Activated naive CD4-positive, alpha-beta T cell treated with anti-CD3 and anti-CD28 coated beads for 36 hours (primary cell): ENCODE measurements at places on chromosomes 2 and 18. TPM values are rescaled to one million over a fixed set of nuclear protein-coding genes. Genes with fewer than 3 reads are reported as not detected.

GRCh38 chr2:146587291-146587713 is 1257.5 kb upstream of the ACVR2A start:
- DNase-seq: no peak

TDRD15 gene
- total RNA-seq: not detected

DNA sequence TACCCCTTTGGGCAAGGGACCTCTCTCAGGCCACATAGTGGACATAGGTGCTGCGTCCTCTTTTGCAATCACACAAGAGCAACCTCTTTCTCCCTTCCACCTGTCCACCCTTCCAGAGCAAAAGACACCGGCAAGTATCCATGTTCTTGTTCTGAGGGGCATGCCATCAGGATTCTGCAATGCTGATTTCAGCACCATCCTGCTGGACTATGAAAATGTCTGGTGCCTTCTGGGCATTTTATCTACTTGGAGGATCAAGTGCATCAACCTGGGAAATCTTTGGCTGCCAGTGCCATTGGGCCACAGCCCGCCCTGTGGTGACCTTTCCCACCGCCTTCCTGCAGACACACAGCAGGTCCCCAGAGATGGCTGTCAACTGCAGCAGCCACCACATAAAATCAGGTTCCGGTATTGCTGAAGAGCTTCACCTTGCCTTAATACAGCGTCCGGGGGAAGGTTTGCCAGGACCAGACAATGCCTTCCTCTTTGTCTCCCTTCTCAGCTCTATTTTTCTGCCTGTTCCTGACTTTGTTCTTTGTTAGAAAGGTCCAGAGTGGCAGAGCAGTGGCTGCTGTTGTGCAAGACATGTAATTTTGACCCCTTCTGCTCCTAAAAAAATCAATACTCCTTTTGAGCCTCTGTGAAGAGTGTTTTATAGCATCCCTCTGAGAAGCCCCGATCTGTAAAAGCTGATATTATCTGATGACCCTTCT is 18.5 kb upstream of the BOD1L2 start:
- no peak for DNase-seq

- DNase-seq: no peak
These were observed 1368.0 kb upstream of the LRRTM1 start for GRCh38 chr2:81672516-81672915.

GRCh38 chr18:31505156-31505555 is 7.2 kb downstream of the DSG2 start:
- DNase-seq: no peak
